NCI-H1417 treated with DMSO at 0.1 percent for 48 hours (cell line): ENCODE measurements at places on chromosomes 7 and 10.

- peak; percentile 19 for DNase-seq
Measured at GRCh38 chr10:73771722-73772280, 10.0 kb upstream of the CHCHD1 start.

GRCh38 chr10:80518143-80518806 lies 19.4 kb upstream of the SH2D4B start:
- no peak for DNase-seq

DNA sequence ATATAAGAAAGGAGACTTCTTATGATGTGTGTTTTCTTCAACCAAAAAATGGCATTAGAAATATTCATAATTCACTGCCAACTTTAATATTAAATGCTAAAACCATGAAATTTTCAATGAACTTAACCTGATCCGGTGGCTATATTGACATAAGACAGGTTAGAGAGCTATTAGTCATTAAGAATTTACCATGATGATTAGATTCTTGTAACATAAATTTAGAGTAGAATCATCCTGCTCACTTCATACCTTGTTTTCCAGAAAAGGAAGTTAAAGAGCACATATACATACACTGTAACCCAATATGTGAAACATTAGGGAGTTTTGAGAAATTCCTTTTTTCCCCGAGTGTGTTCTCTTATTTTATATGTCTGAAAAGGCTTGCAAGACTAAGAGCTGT lies 430.3 kb upstream of the SEMA3A start:
- no peak for DNase-seq

DNA sequence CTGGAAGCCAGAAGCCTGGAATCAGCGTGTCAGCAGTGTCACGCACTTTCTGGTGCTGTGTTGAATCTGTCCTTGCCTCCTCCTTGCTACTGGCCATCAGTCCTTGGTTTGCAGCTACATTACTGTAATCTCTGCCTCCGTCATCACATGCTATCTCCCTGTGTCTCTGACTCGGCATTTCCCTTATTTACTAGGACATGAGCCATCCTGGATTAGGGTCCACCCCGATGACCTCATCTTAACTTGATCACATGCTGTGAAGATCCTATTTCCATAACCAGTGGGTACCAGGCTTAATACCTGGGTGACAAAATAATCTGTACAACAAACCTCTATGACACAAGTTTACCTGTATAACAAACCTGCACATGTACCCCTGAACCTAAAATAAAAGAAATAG lies 518.0 kb upstream of the KLF6 start:
- DNase-seq = no peak

GRCh38 chr7:16421333-16422102 lies at the start of gene CRPPA:
Gene CRPPA (minus strand): TSS chr7:16421538. CDS start chr7:16421322, 216 bp downstream.
- DNase-seq = no peak

- no peak for DNase-seq
Measured at GRCh38 chr7:44767134-44767911, 18.7 kb downstream of the ZMIZ2 start.

- no peak for DNase-seq
Measured at GRCh38 chr10:93541402-93542357, 24.8 kb upstream of the FFAR4 start.

DNA sequence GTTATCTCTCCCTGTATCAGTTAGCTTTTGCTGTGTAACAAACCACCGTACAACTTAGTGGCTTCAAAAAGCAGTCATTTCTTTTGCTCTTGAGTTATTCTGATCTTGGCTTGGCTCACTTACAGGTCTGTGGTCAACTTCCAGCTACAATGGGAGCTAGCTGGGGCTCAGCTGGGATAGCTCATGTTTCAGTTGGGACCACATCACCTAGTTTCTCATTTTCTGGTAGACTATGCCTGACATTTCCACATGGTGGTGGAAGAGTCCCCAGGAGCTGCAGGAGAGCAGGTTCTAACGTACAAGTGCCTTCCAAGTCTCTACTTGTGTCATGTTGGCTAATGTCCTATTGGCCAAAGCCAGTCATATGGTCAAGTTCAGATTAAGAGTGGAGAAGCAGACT lies 25.8 kb upstream of the PIP4K2A start:
- DNase-seq = no peak

DNA sequence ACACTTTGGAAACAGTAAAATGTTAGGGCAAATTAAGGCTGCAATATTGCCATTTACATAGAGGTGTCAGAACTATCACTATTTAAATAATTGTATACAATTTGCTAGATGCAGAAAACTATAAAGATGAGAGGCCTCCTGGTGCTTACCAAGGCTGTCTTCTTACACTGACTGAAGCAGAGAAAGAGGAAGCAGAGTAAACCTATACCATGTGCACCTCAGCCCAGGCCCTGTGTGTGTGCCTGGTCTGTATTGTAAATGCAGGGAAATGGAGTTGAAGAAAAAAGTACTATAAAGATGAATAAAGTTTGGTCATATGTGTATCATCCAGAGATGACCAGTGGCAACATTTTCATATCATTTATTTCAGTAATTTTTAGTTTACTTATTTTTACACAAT lies 29.2 kb downstream of the ELMO1 start:
- DNase-seq = no peak

GRCh38 chr10:83274088-83274487 lies 865.2 kb upstream of the GHITM start:
- DNase-seq = no peak

- DNase-seq = peak; percentile 58
Measured at GRCh38 chr10:118332948-118333710, 9.0 kb downstream of the FAM204A start.

- DNase-seq = no peak
Measured at GRCh38 chr7:70726951-70727378, 405.0 kb upstream of the GALNT17 start.

GRCh38 chr10:129758207-129759021 lies 205.7 kb downstream of the EBF3 start:
- DNase-seq = no peak

DNA sequence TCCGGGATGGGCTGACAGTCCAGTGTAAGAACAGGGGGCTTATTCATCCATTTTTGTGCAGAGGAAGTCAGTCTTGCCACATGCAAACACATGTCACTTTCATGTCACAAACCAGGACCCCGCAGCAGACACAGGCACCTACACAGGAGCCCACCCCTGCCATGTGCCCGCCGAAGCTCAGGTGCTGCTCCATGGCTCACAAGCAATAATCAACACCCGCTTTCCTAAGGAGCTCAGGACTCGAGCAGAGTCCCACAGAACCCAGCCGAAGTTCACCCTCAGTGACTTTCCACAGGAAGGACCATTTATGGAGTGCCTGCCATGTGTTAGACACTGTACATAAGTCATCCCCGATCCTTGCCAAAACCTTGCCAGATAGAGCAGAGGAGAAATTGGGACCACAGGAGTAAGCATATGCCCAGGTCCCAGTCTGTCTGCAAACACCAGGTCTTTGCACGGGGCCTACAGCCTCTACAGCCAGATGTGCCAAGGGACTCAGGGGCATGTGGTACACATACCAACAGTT lies 99.4 kb downstream of the EBF3 start:
- DNase-seq = no peak

GRCh38 chr10:91788527-91788926 lies 9.7 kb upstream of the TNKS2 start:
- DNase-seq = no peak

DNA sequence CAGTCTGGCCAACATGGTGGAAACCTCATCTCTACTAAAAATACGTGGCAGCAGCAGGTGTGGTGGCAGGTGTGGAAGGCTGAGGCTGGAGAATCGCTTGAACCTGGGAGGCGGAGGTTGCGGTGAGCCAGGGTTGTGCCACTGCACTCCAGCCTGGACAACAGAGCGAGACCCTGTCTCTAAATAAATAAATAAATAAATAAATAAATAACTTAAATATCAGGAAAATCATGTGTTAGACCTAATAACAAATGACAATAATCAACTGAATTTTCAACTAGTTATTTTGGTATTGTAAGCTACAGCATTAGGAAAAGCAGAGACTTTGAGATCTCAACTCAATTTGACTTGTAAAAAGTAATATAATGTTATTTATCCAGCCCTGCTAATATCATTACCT lies 9.2 kb downstream of the HERPUD2 start:
- DNase-seq = no peak

GRCh38 chr7:47867286-47867685 lies 81.0 kb downstream of the PKD1L1 start:
- no peak for DNase-seq

- DNase-seq = no peak
Measured at GRCh38 chr10:114815791-114816190, 5.8 kb upstream of the FHIP2A start.

DNA sequence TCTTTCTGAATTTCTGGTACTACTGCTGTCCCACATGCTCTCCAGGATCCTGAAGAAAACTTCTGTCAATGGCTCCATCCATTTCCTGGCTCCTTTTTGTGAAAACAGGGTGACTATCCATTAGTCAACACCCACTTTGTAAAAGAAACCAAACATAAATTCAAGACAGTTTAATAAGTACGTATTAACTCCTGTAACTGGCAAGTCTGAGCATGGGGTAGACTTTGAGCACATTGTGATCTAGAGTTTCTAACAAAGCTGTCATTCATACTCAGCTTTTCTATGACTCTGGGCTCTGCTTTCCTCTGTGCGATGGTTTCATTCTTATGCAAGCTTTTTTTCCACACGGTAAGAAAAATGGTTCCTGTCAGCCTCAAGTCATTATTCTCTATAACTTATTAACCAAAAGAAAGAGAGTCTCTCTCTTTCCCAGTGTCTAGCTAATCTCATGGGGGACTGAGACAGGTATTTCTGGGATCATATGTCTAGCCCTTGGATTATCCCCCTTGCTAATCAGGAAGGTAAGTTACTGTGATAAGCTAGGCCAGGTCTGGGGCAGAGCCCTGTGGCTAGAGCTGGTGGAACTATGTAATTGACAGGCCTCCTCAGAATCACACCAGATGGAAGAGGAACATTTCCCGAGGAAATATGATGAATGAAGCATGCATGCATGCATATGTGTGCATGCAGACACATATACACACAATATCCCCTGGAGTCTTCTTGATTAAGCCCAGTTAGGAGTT lies 98.5 kb downstream of the GNAI1 start:
- DNase-seq = no peak

DNA sequence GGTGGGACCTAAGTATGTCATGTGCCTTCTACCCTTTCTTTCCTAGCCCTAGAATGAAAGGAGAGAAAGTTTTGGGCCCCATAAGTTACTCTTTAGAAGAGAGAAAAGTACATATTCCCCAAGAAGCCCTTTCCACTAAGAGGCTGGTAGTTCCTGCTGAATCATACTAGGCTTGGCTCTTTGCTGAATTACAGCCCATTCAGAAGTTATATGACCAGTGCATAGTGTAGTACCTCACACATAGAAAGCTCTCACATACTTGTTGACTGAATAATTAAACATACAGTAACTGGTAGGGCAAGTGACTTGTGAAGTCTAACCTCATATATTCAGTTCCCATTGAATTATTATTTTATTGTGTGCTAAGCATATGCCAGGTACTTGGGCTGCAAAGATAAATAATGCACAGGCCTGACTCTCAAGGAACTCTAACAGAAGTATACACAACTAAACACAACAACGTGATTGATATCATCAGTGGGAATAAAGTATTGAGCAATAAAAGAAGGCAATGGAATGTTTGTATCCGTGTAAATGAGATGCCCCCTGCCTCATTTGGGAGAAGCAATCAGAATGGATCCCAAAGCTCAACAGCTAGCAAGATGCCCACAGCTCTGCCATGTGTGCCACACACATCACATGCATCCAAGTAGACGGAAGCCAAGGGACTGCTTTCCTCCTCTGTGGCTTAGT lies 38.9 kb upstream of the UBN2 start:
- no peak for DNase-seq

DNA sequence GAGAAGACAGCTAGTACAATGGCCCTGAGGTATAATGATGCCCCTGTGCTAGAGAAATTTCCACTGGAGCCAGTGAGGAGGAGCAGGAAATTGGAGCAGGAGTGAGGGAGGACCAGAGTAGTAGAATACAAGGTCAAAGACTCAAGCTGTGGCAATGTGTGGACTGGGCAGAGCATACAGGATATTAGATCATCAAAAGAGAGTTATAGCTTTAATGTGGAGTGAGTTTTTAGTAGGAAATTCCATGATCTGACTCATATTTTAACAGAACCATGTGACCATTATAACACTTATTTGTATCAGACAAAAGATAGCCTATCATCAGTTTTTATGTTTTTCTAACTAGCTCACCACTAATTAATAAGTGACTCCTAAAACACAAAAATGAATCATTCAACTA lies 154.1 kb downstream of the DGKB start:
- no peak for DNase-seq

DNA sequence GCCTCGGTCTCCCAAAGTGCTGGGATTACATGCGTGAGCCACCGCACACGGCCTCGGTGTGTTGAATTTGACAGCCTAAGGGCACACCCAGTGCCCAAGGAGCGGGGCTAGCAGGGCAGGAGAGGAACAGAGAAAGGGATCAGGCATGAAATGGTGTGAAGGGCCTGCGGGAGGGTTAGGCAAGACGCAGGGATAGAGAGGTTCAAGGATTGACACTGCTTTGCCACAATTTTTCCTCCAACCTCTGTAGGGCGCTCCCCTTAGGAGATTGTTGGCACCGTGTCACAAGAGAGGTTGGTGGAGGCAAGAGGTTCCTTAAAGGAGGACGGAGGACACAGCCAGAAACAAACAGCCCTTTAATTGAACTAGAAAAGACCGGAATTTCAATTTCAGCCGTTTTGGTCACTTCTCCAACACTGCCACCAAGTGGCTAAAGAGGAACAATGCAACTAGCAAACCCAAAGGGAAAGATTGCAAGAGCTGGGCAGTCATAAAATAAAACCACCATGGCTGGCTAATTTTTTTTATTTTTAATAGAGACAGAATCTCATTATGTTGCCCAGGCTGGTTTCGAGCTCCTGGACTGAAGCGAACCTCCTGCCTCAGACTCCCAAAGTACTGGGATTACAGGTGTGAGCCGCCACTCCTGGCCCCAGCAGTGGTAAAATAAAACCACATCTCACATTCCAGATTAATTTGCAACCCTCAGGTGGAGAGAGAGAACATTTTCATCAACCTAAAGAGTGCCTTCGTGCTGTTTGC lies 6.9 kb upstream of the CREB3L2 start:
- peak; percentile 19 for DNase-seq

GRCh38 chr7:102223184-102223583 lies 63.5 kb upstream of the SH2B2 start:
- DNase-seq = no peak

DNA sequence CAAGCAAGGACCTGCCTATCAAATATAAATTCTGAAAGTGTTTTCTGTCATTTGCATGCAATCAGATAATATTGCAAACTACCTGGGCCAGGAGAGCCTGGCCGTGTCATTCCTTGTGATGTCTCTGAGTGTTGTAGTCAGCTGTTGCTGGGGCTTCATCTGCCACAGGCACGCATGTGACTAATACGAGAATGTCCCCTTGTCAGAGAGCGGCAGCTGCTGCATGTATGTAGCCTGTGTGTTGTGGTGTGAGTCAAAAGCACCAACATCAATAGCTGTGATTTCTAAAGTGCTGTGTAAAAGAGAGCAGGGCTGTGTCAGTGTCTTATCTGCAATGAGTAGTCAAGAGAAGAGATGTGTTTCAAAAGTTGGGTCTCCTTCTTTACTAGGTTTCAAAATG lies 155.4 kb downstream of the POU6F2 start:
- no peak for DNase-seq

- DNase-seq = no peak
Measured at GRCh38 chr7:18283045-18283444, 212.5 kb upstream of the HDAC9 start.
